NB4 (cell line): ENCODE measurements at places on chromosomes 12 and 14.

DNA sequence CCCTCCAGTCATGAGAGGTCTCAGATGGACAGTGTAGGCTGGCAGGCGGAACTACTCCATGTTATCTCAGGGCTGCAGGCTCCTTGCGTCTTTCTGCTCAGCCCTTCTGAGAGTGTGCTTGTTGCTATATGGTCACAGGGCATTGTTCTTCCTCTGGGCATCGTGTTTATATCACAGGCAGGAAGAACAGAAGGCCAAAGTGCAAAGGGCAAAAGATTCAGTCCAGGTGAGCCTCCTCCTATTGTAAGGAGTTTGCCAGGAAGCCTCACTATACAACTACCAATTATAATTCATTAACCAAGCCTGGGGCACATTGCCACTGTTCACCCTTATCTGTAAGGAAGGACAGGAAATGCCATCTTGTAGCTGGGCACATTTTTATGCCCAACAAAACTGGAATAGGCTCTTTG is 195.5 kb upstream of the KITLG start:
- no peak for DNase-seq

DNA sequence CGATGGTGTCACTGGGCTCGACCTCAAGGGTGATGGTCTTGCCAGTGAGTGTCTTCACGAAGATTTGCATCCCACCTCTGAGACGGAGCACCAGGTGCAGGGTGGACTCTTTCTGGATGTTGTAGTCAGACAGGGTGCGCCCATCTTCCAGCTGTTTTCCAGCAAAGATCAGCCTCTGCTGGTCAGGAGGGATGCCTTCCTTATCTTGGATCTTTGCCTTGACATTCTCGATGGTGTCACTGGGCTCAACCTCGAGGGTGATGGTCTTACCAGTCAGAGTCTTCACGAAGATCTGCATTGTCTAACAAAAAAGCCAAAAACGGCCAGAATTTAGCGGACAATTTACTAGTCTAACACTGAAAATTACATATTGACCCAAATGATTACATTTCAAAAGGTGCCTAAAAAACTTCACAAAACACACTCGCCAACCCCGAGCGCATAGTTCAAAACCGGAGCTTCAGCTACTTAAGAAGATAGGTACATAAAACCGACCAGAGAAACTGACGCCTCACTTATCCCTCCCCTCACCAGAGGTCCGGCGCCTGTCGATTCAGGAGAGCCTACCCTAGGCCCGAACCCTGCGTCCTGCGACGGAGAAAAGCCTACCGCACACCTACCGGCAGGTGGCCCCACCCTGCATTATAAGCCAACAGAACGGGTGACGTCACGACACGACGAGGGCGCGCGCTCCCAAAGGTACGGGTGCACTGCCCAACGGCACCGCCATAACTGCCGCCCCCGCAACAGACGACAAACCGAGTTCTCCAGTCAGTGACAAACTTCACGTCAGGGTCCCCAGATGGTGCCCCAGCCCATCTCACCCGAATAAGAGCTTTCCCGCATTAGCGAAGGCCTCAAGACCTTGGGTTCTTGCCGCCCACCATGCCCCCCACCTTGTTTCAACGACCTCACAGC is 717 bp downstream of the UBC start:
- DNase-seq: peak; percentile 94

- peak; percentile 79 for DNase-seq
Observed at GRCh38 chr14:71591929-71592328, 340.3 kb upstream of the RGS6 start.

DNA sequence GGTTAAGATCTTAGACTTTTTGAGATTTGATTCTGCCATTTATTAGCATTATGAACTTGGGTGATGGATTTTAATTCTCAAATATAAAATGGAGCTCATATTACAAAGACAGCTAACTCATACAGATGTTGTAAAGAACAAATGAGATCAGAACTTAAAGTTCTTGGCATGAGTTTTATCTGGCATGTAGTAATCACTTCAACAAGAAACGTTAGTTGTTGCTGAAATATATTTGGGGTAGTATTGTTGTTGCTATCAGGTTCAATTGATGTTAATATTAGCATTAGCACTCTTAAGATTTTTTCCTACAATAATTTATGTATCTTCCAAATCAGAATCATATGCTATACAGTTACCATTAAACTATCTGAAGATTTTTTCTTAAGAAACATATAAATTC is 71.0 kb downstream of the SLC6A15 start:
- no peak for DNase-seq

DNA sequence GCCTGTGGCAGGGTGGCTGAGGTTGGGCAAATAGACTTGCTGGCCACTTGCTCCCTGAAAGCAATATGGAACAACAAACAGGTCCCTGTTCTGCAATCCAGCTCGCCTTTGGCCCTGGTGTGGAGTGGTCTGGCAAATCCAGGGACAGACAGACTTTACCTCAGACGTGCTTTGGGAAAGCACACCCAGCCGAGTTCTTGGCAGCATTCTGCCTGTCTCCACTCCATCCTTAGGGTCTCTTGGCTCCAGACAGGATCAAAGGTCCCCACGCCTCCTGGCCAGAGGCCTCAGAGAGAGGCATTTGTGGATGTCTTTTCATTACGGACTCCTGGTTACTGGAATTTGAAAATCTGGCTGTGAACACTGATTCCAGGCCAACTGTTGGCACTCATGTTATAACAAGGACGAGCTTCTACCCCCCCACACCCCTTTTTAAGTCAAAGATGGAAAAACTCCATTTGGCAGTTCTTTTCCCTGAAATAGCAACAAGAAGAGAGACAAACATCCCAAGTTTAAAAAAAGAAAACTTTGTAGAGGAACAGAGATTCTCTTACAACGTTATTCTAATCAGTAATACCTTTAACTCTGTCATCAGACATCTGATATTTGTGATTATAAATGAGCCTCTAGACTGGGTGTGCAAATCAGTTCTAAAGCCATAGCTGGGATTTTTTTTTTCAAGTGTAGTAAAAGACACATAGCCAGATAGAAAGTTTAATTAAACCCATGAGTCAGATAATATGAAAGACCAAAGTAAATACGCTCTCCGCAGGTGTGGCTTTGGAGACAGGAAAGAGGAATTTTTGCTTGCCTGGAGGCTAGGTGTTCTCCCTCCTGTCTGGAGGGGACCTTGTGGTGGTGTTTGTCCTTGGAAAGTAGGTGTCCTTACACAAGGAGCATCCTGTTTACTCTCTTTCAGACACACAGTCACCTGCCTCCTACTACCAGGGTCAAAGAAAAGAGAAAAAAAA is 60.7 kb downstream of the GALNT8 start:
- no peak for DNase-seq

DNA sequence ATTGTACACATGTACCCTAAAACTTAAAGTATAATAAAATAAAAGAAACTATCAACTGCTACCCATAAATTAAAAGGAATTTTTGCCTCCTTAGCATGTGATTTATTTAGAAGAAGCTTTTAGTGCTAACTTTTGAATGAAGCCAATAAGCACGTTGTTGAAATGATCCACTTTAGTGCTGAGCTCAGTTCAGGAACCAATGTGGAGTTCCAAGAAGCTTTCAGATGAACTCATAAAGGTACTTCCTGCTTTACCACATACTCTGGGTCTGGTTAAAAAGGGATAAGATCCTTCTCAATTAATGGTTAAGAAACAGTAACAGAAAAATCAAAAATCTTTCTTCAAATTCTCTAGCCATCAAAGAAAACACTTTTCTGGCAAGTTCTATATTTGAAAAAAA is 39.4 kb downstream of the TMTC1 start:
- DNase-seq: no peak

DNA sequence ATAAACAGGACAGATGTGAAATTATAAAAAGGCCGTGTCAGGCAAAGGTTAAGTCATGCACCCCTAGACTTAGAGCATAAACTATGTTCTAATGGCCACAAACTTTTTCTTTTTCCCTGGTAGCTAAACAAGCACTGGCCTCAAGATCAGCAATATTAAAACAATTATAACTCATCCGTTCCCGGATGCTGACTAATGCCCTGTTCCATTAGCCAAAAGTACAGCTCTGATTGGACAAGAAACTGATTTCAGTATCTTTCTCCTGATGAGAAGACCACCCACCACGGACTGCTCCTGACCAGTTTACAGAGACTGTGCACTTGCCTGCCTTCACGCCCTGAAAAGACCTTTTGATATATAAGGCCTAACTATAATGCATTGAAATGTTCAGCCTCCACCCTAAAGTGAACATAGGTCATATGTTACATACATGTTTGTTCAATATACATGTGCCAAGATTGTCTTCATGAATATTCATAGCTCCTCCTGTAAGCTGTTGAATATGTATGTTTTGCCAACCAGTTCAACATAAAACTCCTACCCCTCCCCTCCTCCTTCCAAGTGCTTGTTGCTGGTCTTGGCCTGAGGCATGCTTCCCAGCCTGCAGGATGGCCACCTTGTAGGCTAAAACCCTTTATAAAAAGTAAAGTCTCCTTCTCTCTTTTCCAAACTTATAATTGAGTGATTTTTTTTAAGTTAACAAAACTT is 162.0 kb downstream of the IPO8 start:
- no peak for DNase-seq

- no peak for DNase-seq
Observed at GRCh38 chr12:124768452-124769162, 95.1 kb downstream of the SCARB1 start.

GRCh38 chr12:2675776-2676175 is 119.0 kb upstream of the FKBP4 start:
- no peak for DNase-seq
